ENCODE measurements at places on chromosomes 12 and 14.

DNA sequence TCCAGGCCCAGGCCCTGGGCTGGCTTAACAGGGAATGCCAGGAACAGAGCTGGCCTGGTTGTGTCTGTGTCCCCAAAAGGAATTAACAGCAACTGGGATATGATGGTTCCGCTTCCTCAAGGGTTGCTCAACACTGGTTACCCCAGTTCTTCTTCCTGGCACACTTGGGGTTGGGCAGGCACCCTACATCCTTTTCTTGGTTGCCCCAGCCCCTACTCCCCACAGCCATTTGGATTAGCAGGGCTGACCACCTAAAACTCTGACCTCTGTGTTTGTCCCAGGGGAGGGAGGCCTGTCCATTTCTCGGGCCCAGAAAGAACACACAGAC lies 30.8 kb downstream of the NCKAP5L start:
- DNase-seq, result no peak

- DNase-seq, result no peak
Measured at GRCh38 chr14:61661471-61662400, 33.6 kb upstream of the HIF1A start.

DNA sequence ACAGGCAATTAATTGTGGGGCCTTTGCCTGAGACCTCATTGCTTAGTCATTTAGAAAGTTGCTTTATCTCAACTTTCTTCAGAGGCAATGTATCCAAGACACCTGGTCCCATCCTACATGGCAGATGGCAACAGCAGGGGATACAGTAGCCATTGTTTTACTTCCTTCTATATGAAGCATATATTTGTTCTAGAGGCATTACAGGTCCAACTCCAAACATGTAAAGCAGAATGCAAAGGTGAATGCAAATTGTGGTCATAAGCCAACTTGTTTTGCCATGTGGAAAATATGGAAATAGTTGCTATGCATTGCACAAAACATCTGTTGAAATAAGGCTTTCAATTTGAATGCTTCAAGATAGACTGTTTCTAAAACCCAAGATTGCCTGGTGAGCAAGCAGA lies 109.8 kb upstream of the BCAT1 start:
- DNase-seq, result no peak

GRCh38 chr12:103676893-103677292 lies 89.8 kb downstream of the STAB2 start:
- DNase-seq, result no peak

DNA sequence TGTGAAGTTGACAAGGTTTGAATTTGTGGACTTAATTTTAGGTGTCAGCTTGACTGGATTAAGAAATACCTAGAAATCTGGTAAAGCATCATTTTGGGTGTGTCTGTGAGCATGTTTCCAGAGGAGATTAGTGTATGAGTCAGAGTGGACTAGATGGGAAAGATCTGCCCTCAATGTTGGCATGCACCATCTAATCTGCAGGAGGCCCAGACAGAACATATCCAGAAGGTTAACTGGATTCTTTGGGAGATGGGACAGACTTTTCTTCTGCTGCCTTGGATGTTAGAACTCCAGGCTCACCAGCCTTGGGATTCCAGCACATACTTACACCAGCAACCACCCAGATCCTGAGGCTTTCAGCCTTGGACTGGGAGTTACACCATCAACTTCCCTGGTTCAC lies 14.1 kb downstream of the SGPP1 start:
- no peak for DNase-seq

DNA sequence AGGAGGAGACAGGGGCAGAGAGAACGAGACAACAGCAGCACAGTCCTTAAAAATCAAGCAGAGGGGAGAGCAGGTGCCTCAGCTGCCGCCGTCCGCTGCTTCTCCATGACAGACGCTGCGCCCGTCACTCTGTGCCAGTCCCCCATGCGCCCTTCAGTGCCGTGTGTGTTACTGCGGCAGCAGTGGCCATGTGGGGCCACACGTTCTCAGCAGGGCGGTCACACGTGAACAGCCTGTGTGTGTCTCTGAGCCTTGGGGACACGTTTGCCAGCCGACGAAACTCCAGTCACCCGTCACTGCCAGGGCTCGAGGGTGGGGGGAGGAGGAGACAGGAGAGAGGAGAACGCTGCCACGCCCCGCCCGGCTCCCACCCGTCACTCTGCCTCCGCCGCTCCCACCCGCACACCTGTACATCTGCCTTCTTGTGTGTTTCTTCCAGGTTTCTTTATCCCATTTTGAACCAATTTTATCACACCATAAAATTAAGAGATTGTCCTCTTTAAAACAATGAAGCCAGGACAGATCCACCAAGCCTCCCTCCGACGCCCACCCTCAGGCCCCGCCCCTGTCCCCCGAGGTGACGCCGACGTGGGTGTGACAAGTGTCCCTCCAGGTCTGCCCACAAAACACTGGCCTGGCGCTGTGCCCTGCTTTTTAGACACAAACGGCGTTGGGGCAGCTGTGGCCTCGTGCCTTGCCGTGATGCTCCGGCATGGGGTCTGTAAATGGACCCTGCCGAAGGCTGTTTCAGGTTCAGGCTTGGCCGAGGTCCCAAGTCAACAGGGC lies 58.2 kb downstream of the GALNT9 start:
- DNase-seq, result no peak

DNA sequence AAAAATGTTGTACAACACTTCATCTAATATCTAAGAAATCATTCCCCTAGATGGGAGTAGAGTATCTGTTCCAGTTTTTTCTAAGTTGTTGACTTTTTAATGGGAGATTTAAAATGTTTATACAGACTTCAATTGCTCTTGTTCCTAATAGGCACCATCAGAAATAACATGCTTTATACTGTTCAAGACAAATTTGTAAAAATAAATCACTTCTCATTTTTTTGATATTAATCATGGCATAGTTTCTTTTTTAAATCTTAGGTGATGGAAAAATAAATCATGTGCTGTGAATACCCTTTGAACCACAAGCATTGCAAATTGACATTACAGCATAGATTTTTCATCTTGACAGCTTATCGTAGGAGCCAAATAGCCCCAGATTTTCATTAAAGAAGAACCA lies 473.5 kb upstream of the MGAT4C start:
- DNase-seq, result no peak

GRCh38 chr14:34715127-34715863 lies 902 bp upstream of the CFL2 start:
- DNase-seq, result no peak

GRCh38 chr12:1161197-1161596 lies 170.2 kb downstream of the ERC1 start:
- DNase-seq, result no peak

DNA sequence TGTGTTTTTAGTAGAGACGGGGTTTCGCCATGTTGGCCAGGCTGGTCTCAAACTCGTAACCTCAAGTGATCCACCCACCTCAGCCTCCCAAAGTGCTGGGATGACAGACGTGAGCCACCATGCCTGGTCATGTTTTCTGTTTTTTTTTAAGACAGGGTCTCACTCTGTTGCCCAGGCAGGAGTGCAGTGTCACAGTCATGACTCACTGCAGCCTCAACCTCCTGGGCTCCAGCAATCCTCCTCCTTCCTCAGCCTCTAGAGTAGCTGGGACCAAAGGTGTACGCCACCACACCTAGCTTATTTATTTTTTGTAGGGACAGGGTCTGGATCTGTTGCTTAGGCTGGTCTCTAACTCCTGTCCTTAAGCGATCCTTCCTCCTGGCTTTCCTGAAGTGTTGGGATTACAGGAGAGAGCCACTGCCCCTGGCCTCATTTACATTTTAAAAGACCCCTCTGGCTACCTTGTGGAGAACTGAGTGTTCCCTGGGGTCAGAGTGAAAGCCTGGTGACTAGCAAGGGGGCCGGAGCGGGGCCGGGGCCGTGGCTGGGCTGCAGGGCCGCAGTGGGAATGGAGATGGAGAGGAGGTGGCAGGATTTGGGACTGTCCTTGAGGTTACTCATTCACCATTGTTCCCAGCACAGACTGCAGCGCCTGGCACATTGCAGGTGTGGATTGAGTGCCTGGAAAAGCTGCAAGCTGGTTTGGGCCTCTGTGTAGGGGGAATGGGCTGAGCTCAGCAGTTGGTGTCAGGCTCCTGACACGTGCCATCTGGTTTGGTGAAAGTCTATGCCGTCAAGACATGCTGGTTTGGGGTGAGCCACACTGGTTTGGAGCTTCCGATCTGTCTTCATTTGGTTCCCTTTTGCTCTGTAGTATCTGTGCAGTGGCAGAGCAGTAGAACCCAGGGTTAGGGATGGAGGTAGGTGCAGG lies 18.1 kb downstream of the KMT5A start:
- peak; percentile 70 for DNase-seq

- DNase-seq, result no peak
Measured at GRCh38 chr12:32533971-32534590, 134.7 kb downstream of the FGD4 start.

DNA sequence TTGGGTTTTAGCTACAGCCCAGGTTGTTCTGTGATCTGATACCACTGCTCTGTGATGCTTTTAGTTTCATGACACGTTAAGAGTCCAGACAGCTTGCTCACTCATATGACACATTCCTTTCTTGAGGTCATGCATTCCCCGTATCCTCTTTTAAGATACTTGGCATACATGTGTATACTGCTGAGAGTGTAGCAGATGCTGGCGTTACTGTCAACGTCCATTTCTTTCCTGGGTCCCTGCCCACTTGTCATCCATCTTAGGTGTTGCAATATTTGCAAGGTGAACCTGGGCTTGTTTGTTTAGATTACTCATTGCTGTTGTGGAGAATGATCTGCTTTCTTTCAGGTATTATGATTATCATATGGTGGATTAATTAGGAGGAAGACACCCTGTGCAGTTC lies 9.1 kb upstream of the EMP1 start:
- DNase-seq, result no peak

- DNase-seq, result no peak
Measured at GRCh38 chr12:82730953-82731459, 44.3 kb downstream of the TMTC2 start.

DNA sequence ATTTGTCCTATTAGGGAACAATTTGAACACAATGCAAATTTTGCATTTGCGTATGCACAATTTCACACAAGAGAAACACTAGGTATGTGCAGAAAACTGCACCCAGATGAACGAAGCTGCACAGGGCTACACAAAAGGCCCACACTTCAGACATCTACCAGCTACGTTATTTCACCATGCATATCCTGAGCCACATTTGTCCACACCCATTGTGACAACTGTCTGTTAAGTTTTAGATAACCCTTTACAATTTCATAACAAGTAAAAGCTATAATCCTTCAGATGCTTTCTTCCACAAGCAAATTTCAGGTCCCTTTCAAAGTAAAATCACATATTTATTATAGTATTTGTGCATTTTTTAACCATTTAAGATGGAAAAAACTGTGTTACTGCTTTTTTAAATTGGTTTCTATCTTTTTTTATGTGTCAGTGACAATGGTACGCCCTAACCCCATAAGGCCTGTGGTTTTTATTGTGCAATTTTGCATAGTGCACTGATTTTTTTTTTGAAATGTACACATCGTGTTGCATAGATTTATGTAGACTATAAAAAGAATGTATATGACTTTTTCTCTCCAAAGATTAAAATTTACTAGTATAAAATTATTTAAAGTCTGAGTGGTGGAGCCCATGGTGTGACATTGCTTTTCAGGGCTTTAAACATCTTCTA lies 87.8 kb upstream of the BTG1 start:
- no peak for DNase-seq

DNA sequence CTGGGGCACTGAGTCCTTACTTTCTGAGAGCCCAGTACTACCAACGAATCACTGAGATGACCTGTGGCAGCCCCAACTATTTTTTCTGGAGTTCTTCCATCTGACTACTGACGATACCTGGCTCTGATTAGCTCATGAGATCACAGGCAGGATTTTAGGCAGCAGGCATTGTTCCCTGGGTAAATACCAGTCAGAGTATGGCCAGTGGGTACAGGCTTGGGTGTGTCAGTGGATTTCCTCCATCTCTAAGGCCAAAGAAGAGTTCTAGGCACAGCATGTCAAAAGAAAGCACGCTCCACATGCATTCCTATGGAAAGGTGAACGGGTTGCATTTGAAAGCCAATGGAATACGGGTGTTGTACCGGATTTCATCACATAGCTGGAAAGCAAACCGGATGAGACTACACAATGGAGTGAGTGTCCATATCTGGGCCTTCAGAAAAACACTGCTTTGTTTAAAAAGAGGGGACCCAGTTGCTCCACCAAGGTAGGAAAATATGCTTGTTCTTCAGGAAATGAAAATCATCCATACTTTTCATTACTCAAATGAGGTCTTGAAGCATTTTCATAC lies 55.0 kb downstream of the PAX9 start:
- DNase-seq, result no peak

DNA sequence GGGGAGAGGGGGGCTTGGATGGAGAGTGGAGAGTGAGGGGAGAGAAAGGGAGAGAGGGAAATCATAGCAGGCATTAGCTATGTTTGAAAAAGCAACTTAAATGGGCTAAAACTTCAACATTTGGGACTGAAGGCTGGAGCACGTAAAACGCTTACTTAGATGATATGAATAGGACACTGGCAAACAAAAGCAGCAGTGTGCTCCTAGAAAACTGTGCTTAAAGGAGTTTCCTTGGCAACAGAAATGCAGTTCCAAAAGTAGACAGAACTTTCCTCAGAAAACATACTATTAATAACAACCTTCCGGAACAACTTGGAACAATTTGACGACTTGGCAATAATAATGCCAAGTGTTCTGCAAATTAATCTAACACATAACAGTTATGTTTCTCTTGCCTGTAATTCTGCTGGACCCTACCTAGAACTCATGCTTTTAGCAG lies 235.5 kb upstream of the NPAS3 start:
- no peak for DNase-seq

DNA sequence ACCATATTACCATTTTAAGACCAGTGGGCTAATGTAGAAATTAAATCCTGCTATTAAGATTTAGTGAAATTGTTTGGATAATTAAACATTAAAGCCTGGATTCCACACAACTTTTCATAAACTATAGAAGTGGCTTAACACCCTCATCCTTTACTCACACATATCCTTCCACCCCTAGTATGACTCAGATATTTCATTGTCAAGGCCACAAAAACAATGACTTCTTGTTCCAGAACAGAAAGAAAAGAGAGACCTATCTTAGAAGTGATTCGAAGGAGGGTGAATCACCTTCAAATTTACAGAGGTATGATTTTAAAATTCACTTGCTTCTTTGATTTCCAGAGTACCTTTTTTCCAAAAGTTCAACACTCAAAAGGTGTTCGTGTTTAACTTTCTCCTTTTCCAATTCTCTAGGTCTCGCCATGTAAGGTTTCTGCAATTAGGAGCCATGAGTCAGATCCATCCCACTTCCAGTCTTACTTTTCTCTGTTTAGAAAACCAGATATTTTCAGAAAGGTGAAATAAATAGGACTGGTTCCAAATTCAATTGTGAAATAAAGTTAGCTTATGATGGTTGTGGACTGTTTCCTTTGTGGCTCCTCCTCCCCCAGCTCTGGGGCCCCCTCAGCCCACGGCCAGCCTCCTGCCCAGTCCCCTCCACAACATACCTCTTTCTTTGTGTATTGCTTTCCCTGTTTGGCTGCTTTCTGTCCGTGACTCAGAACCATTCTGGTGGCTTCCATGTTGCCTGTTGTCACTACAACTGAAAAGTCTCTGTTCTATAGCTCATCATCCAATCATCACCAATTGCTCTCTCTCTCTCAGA lies 24.6 kb upstream of the MGP start:
- no peak for DNase-seq

GRCh38 chr12:76470028-76470939 lies 89.3 kb downstream of the OSBPL8 start:
- DNase-seq, result no peak

GRCh38 chr12:115004470-115005146 lies 320.6 kb upstream of the TBX3 start:
- no peak for DNase-seq

Measured in ecto neural progenitor cell (in vitro differentiated cells).